ENCODE measurements at places on chromosomes 4 and X. TPM values are rescaled to one million over a fixed set of nuclear protein-coding genes. Genes with fewer than 3 reads are reported as not detected.

DNA sequence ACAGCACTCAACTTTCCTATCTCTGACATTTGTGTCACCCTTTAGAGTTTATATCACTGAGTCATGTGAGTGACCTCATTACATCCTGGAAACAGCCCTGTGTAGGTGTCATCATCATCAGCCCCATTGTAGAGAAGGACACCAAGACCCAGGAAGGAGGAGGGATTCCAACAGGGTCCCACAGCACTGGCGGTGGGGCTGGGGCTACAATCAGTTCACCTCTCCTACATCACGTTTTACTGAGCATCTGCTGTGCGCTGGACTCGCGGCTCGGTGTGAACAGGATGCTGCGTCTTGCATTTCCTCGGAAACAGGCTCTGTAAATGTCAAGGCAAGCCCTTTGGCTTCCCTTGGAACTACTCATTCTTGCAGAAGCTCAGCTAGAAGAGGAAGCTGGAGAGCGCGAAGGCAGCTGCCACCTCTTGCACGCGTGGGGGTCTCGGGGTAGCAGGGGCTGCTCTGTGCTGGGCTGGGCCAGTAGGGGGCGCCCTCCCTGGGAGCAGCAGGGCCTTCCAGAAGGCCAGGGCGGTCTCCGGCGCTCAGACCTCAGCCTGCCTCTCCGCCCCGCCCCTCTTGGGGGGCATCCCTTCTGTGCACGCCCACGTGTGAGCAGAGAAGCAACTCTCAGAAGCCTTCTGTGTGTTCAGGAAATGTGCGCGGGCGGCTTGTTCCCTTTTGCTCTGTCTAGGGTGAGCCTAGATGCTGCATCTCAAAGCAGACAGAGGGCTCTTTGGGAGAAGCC lies 29.0 kb downstream of the REELD1 start:
- DNase-seq, result no peak

GRCh38 chrX:25519258-25519657 lies 503.5 kb upstream of the ARX start:
- no peak for DNase-seq

RHOXF2B gene
- not detected for polyA plus RNA-seq

GRCh38 chrX:298993-299392 lies 17.8 kb downstream of the PLCXD1 start:
- no peak for DNase-seq

C1GALT1C1 gene
- polyA plus RNA-seq, result 33.2 TPM

DNA sequence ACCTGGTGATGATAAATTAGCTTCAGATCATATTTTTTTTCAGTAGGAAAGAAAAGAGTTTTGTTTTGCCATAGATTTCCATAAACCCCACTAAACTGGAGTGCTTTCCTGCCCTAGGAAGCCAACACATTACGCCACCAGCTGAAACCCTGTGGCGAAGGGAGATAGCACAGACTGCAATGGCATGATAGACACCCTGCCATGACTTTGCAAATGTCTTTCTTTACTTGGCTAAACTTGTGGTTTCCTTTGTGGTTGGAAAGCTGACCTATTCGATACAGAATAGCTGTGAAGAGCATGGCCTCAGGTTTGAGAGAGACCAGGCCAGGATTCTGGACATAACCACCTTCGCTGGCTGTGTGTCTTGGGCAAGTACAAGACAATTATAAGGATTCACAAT lies 19.1 kb downstream of the MFAP3L start:
- no peak for DNase-seq

TDO2 gene
- 2.5 TPM for polyA plus RNA-seq

DNA sequence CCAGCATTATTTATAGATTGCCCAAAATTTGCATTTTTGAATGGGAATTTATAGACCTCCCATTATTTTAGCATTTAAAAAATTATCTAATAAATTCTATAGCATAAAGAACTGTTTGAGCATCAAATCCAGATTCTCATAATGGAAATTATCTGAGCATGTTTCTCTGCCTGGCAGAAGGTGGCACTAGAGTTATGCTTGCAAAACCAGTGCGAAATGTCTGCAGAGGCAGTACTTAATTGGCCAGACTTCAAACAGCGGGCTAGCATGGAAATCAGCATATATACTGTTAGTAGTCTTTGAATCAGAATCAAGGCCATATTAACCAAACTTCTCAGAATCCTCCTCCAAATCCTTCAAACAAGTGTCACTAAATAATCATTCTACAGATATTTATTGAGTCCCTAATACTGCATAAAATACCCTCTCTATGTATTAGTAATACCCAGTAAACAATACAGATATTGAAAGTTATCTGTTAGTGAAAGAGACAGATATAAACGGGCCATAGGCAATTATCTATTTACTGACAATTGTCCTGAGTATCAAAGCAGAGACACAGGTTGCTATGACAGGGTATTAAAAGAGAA lies 78.7 kb upstream of the DCLK2 start:
- DNase-seq, result peak; percentile 86

DNA sequence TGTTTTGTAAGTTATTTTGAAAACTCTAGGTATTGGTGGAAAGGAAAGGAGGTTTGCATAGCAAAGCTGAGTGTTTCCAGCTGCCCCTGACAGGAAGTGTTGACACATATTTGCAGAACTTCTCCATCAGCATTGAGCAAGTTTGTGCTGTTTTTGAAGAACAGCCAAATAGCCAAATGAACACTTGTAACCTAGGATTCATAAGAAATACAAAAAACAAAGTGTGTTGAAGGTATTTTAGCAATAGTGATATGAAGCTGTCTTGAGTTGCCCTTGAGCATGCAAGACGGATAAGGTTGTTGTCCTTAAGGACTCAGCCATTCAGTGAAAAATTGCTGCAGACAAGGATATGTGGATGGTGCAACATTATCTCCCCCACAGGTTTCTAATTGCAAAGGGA lies 68.3 kb upstream of the PGM2 start:
- DNase-seq, result peak; percentile 97
